ENCODE measurements at places on chromosomes 16 and 17.

GRCh38 chr16:50377001-50377400 lies 8.2 kb upstream of the BRD7 start:
- DNase-seq: no peak

GRCh38 chr16:83233153-83233552 lies 574.6 kb upstream of the HSBP1 start:
- DNase-seq: no peak

DNA sequence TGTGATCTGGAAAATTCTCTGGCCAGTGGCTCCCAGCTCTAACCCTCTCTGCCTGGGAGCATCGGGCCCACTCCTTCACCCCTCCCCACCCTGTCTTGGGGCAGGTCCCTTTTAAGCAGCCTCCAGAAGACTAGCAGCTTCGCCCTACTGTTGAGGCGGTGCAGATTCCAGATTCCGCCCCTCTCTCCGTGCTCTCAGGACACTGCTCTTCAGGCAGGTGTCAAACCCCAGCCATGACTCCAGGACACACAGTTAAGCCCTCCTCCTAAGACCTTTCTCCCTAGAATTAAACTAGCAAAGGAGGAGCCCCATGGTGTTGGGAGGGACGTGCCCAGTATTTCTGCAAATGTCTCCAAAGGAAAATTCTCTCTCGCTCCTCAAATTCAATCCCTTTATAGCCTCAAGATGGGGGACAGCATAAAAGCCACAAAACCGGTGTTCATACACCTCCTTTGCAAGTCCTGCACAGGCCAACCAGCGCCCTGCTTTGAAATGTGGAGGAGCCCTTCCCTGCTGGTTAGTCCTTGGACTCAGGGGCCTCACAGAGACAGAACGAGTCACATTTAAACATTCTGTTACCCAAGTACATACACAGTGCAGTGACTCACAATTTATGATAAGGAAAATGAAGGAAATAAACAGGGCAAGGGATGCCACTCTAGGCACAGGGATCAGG lies 7.2 kb downstream of the LPO start:
- no peak for DNase-seq

DNA sequence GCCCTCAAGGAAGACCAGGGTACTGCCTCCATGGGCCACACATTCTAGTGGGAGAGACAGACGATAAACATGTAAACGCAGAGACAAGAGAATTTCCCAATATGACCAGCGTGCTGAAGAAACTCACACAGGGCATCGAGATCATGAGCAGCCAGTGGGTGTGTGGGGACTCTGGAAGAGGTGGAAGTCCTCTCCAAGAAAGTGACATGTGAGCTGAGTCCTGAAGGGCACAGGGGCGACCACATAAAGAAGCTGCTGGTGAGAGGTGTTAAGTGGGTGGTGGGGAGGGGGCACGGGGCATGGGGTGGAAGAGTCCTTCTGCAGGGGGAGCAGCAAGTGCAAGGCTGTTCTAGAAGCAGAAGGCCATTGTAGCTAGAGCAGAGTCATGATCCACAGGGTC lies 21.0 kb upstream of the RAP1GAP2 start:
- DNase-seq: no peak
